ENCODE measurements at places on chromosomes 11 and 22.

- no peak for DNase-seq
Observed at GRCh38 chr11:88179971-88180629, 4.9 kb upstream of the RAB38 start.

GRCh38 chr11:108206171-108206570 is 16.3 kb downstream of the NPAT start:
- no peak for DNase-seq

DNA sequence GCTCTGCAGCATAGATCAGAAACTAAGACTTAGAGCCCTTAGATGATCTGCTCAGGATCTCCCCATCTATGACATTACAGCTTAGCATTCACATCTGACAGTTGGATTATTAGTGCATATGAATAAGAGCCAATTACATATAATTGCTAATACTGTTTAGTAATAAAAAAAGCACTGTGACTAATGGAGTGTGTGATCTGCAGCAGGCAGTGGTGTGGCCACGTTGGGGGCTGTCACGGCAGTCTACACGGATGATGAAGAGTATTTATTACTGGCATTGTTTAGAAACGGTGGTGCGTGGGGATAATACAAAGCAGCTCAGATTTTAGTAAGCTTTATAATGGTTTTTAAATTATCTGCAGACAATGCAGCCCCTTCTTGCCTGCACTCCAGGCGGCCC is 93.5 kb upstream of the TIMP3 start:
- no peak for DNase-seq

DNA sequence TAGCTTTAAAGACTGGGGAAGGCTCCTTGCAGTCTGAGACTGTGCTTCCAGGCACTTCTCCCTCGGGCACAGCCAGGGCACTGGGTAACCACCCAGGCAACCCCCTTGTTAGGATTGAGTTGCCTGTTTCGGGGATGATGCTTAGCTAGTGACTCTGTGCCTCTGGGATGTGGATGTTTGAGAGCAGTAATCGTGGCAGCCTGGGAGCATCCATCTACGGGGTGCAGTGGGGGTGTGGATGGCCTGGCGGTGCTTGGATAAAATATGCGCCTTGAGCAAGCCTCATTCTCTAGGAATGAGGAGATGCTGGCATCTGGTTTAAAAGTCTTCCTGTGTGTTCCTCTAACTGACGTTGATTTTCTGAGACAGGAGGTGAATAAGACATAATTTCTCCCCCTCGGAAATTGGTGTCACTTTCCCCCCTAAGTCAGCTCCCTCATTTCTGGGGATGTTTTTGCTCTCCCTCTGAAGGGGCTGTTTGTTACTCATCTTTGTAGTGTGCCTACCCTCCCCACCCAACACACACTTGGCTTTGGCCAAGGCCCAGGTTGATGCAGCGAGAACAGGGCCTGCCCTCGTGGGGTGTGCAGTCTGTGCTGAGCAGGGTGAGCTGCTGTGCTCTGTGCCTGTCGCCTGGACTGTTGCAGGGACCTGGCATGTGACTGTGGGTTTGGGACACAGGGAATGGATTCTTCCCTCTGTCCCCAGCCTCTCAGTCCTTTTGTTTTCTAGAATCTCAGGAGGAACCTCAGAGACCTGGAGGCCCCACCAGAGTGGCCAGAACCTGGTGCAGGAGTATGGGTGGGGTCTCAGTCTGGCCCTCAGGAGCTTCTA is 2.0 kb downstream of the GNAZ start:
- DNase-seq: no peak

GRCh38 chr11:70834277-70834940 is 418.0 kb downstream of the SHANK2 start:
- no peak for DNase-seq

GRCh38 chr11:104043678-104044239 is 7.3 kb downstream of the DDI1 start:
- no peak for DNase-seq

DNA sequence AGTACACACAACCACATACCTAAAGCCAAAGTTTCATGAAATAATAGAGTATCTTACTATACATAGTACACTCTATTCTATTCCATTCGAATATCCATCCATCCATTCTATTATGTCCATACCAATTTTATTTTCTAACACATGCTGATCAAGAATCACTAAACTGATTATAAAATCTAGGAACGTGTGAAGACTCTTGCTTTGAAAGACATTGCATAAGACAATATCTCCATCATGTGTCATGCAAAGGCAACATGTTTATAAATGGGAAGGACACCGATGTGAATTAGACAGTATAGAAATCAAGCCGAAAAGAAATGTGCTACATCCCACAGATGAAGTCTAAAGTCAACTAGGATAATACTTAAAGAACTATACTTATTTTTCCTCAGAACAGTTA is 1561.5 kb upstream of the TENM4 start:
- DNase-seq: no peak

DNA sequence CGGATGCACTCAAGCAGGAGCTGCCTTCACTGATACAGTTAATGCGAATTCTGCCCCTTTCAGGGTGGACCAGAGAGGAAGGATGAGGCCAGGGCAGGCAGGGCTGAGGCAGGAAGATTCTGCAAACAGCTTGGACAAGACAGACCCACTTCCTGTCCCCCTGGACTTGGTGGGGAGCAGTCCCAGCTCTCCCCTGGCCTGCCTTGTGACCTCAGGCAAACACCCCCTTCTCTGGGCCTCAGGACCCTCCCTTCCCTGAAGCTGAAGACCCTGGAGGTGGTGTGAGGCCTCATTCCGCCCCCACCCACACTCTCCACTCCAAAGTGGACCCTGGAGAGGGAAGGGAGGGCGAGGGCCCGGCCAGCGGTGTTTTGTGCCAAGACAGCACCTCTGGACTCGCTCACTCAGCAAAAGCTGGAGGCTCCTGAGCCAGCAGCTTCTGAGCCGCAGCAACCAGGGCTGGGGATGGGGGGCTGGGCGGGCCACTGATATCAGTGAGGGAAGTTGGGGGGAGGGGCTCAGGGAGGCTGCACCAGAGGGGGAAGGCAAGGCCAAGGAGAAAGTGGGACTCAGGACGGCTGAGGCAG is 8.5 kb downstream of the RAB3IL1 start:
- no peak for DNase-seq

- DNase-seq: no peak
Observed at GRCh38 chr11:34970480-34970879, 54.1 kb downstream of the PDHX start.

GRCh38 chr11:68962527-68963250 is 18.1 kb downstream of the MRGPRD start:
- no peak for DNase-seq

DNA sequence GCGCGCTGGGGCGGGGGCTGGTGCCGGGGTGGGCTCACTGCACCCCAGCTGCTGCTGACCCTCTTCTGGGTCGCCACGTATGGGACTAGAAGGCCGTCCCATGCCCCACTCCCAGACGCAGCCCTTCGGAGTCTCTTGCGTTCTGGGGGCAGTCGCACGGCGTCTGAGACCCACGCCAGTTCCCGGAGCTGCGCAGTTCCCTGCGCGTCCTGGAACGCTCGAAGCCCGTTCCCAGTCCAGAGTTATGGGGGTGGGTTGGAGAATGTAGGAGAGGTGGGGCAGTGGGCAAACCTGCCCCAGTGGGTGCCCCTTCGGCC is 375 bp downstream of the LAYN start:
- no peak for DNase-seq

- no peak for DNase-seq
Observed at GRCh38 chr11:77402218-77402556, 71.7 kb downstream of the PAK1 start.

DNA sequence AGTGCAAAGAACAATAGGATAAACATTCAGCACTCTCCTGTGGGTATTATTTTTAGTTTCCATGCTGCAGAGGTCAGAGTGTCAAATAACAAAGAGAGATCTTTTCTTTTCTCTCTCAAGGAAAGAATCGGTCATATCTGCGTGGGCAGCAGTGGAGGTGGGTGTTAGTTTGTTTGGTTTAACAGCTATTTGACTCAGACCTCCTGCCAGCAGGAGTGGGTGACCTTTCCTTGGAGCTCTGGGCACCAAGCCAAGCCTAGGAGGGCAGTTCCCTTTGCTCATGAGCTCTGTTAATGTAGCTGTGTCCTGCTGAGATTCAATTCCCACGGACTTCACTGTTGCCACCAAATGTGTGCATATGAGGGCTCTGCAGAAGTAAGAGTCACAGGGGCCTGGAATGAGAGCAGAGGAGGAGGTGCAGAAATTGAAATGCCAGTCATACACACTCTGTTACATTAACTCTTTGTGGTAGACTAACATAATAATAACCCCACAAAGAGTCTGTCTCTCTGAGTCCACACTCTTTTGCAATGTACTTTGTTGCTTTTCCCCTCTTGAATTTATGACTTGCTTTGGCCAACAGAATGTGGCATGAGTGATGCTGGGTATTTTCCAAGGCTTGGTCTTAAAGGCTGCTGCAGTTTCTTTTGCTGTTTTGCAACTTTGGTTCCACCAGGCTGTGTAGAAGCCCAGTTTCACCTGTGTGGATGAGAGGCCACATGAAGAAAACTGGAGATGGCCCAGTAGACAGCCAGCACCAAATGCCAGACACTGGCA is 76.0 kb upstream of the GRK3 start:
- DNase-seq: peak; percentile 46

Measured in C1 segment of cervical spinal cord (tissue), 14 donors.